ENCODE measurements at places on chromosomes 2 and 18.

DNA sequence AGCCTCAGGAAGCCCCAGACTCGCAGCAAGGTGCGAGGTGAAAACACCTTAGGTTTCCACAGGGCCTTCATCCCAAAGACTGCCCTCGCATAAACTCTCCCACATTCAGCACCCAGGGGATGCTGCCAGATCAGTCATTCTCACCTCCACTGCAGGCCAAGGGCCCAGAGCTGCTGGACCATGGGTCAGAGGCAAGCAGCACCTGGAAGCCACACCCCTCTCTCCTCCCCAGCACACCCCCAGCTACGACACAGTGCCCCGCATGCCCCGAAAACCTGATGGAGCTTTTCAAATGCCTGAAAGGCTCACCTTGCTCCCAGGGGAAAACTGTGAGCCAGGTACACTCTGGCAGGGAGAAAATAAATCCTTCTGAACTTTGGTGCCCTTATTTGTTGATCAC lies 31.9 kb upstream of the LDLRAD4 start:
- no peak for DNase-seq

DNA sequence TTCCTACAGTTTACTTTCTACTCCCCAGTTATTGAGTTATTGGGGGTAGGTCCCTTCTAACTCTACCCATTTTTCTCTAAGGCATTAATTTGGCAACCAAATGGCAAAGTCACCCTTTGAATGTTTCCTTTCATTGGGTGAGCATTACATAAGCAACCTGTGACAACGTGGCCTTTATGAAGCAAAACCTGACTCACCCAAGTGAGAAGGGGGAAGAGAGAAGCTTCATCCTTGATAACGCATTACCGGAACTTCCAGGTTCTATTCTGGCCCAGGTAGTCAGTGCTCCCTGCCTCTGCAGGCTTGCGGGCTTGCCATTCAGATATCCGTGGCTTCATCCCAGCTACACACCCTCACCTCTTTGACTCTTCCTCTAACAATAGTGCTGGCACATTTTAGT lies 39.1 kb upstream of the FAM124B start:
- no peak for DNase-seq

DNA sequence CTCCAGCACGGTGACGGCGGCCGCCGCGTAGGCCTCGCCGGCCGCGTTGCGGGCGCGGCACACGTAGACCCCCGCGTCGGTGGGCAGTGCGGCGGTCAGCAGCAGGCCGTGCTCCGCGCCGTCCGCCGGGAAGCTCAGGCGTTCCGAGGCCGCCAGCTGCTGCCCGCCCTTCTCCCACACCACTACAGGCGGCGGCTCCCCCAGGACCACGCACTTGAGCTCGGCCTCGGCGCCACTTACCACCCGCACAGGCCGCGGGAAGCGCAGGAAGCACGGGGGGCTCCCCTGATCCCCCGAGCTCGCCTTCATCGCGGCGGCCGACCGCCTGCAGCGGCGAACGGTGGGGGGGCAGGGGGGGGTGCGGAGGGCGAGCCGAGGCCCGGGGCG lies 422 bp downstream of the OBSL1 start:
- no peak for DNase-seq

GRCh38 chr2:208415897-208416296 lies 9.3 kb downstream of the PTH2R start:
- no peak for DNase-seq

DNA sequence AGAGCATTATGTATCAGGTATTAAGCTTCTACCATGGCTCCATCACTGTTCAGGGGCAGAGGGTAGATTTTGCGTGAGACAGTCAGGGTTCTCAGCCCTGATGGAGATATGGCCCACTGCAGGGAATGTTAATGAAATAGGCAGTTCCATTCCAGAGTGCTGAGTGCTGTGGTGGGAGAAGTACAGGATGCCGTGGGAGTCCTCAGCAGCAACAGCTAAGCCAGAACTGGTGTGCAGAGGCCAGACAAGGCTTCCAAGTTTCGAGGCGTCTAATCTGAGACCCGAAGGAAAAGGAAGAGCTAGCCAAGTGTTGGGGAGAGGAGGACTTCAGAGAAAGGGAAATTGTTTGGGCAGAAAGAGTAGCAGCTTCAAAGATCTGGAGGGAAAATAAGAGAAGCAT lies 30.2 kb upstream of the MAPRE2 start:
- no peak for DNase-seq

DNA sequence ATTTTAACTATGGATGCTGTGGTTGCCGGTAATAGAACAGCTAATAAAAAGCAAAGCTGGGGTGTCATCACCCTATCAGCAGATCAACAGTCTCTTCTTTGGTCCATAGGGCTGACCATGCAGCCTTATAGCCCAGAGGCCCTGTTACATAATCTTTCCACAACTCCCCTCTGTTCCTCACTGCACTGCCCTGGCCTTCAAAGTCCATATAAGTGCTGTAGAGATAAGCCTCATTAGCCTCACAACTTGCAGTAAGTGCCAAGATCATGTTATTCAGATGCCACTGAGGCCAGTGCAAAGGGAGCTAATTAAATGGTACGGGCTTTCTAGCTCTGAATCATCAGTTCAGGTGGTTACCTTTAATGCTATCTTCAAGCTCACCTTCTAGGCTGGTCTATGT lies 89.7 kb upstream of the CXCR4 start:
- DNase-seq, result no peak

- no peak for DNase-seq
These were observed 130.3 kb upstream of the CTAGE1 start for GRCh38 chr18:22547807-22548561.

- DNase-seq, result no peak
These were observed 68.9 kb downstream of the RDH14 start for GRCh38 chr2:18491577-18491976.

DNA sequence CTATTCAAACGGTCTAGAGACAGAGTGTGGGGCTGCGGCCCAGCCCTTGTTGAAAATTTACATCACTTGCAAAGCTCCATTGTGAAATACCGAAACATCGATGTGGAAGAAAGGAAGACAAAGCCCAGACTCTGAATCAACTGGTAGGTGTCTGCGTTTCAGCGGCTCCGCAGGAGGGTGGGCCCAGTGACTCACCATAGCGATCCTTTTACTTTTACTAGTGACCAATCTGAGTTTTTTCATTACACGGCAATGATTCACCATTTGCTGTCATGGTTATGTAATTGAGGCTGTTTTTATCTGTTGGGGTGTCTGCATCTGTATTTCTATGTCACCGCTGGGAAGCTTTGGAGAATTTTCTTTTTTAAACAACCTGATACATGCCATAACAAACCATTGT lies 66.6 kb upstream of the ODC1 start:
- no peak for DNase-seq

DNA sequence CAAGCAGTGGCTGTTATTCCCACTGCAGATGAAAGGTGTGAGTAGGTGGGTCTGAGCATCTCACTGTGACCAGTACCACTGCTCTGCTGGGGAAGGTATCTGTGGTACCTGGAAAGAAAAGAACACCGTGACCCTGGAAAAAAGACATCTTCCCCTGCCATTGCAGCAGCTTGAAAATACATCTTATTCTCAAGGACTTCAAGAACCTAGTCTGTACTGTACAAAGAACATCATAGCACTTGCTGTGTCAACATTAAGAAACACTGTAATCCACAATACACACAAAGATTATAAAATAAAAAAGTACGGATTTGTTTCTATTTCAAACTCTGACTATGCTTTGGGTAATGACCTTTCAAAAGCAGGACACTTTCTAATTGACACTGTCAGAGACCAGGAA lies 28.9 kb downstream of the C2orf76 start:
- no peak for DNase-seq

DNA sequence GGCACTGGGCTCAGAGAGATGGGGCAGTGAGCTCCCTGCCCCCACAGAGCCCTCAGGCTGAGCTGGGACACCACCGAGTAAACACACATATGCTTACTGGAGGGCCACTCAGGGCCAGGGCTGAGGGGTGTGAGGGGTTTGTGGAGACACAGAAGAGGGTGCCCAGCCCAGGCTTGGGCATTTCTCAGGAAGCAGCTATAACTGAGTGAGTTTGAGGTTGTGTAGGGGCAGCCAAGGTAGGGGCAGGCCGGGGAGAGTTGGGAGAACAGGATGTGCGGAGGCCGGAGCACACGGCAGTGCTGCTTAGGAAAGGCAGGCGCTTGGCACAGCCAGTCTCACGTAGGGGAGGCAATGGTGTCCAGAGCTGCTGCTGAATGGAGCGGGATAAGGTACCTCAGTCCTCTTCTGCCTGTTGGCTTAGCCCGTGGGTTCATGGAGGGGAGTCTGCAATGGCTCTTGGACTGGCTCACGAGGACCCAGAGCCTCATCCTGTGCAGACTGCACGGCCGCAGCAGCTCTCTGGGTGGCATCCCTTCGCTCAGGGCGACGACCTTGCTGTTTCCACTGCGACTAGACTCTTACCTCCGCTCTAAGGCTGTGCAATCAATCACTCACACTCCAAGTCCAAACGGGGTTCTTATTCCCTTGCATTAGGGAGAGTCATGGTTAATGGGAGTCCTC lies 466.1 kb upstream of the HS6ST1 start:
- DNase-seq, result no peak

- no peak for DNase-seq
These were observed 39.5 kb downstream of the NIFK start for GRCh38 chr2:121697108-121697631.

GRCh38 chr18:35868915-35869314 lies 103.6 kb upstream of the RMP24 start:
- DNase-seq, result no peak

DNA sequence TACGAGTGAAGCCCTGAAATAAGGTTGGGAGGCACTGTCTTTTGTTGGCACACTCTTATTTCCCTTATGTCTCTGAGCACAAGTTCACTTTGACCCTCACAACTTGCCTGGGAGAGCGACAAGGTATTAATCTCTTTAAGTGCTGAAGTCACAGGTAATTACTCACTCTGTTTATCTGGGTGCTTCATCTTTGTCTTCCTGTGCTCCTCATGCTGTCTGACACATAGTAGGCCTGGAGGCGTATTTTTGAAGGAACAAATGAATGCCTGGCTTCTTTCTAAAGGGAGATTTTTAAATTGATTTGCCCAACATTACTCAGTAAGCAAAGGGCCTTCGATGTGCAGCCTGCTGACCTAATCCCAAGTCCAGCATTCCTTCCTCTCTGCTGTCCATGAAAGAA lies 507.1 kb upstream of the TNP1 start:
- no peak for DNase-seq

GRCh38 chr2:238220892-238221521 lies 17.5 kb upstream of the ILKAP start:
- no peak for DNase-seq

GRCh38 chr18:35178260-35178659 lies 62.6 kb upstream of the ZNF397 start:
- no peak for DNase-seq

DNA sequence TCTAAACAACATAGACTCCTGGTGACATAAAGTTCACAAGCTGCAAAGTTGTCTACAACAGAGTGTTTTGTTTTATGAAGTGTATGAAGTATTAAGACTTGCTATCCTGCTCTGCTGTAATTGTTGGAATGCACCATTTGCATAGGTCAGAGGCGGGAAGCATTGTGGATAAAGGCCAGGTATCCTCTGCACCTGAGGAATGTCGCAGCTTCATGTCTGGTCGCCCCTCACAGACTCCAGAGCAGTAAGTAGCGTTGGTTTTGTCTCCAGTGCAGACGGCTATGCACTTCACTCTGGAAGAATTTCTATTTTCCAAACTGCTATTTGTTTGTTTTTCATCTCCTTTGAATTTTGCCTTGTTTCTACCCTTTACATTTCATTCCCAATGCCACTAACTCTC lies 63.1 kb downstream of the UNC80 start:
- no peak for DNase-seq

GRCh38 chr18:51610481-51610880 lies 413.0 kb upstream of the MEX3C start:
- DNase-seq, result no peak

DNA sequence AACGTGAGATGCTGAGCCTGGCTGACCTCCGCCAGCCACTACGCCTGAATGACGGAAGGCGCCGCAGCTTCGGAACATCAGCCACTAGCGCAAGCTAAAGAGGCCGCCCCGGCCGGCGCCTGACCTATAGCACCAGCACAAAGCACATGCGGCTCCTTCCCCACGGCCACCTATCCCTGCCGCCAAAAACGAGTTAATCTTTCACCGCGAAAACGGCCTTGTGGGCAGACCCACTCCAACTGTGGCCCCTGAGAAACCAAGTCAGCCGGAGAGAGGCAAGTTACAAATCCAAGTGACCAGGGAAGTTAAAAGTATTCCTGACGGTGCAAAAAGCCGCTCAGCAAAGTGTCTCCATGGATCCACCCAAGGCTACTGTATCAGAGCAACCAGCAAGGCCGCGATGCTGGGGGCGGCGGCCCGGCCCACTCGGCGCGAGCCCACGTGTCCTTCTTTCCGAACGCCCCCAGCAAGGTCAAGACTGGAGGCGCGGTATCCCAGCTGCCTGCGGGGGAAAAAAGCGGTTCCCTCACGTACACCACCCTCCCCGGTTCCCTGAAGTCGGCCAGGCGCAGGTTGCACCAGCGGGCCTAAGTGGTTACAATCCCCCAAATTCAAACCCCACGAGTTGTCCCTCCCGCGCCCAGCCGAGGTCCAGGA lies 575 bp downstream of the HSPD1 start:
- DNase-seq, result peak; percentile 50

DNA sequence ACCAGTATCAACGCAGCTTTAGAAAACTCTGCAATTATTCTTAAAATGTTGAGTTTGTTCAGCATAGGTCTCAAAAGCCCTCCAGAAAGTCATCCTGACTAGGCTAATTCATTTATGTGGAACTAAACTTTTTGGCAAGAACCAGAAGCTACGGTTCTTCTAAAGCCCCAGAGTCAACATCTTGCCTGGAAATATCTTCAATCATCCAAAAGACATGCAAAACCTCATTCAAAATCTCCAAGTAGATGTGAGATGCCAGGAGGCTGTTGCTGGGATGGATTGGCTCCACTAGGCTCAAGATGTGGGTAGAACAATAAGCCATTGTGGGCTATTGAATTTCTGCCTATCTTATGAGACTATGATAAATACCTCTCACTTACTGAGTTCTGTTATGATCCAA lies 2.1 kb upstream of the SCG2 start:
- DNase-seq, result no peak

- peak; percentile 57 for DNase-seq
These were observed 106.1 kb upstream of the ALKAL2 start for GRCh38 chr2:393711-394696.

- no peak for DNase-seq
These were observed 182.7 kb upstream of the GLI2 start for GRCh38 chr2:120552800-120553481.
